Activated naive CD4-positive, alpha-beta T cell (primary cell): ENCODE measurements at places on chromosomes 7 and 10.

DNA sequence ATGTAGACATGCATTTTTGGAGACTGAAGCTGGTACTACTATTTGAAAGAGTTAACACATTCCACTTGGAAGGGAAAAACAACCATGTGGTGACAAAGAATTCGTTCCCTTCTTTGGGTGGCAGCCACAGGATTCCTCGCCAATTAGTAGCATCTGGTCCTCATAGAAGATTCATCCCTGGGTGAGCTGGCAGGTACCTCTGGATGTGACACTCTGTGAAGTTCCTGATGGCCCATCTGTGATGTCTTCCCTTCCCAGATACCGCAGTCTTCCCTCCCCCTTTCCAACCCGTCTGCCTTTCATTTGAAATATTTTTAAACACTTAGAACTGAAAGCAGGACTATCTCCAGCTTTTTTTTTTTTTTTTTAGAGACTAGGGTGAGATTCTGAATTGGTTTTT is 569.5 kb downstream of the TYW1 start:
- DNase-seq: no peak

GRCh38 chr10:11157292-11158076 is 139.8 kb downstream of the CELF2 start:
- no peak for DNase-seq

DNA sequence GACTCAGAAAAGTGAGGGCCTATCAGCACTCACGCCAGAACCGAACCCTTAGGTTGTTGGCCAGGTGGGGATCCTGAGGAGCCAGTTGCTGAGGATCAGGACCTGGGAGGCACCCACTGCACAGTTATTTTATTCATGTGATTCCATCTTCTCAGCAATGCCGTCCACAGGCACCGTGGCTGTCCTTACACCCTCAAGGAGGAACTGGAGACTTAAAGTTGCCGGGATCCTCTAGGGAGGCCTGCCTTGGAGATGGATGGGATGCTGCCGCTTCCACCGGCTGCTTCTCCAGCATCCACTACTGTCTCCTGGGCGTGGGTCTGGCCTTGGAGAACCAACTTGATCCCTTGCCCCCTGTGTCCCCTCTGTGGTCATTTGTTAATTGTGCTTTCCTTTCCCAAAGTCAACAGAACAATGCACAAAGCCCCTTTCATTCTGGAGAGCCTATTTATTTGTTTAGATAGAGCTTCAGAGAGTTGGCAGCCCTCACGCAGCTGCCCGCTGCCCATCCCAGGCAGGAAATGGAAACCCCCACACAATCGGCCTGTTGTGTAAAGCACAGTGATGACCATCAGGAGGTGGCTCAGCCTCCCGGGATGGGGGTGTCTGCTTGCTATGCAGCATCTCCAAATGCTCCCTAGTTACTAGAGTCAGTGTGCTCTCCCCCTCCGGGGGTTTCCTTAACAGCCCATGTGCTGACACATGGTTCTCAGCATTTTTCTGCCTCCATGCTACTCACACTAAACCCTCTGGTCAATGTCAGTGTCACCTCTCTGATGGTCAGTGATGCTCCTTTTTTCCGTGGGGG is 52.9 kb upstream of the IGFBP3 start:
- no peak for DNase-seq

DNA sequence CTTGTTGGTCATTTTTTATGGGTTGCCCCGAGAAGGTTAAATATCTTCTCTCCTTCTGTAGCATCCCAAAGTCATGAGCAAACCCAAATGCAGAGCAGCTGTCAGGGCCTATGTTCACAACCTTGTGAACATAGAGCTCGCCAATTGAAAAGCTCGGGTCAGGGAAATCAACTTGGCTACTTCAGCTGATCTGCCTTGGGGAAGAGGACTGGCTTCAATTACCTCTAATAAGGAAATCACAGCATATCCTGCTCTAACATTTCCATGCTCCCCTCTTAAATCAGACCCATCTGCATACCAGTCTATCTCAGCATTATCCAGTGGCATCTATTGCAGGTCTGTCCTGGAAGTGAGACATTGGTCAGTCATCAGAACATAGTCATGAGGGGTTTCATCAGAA is 105.6 kb downstream of the ANKRD26 start:
- no peak for DNase-seq

DNA sequence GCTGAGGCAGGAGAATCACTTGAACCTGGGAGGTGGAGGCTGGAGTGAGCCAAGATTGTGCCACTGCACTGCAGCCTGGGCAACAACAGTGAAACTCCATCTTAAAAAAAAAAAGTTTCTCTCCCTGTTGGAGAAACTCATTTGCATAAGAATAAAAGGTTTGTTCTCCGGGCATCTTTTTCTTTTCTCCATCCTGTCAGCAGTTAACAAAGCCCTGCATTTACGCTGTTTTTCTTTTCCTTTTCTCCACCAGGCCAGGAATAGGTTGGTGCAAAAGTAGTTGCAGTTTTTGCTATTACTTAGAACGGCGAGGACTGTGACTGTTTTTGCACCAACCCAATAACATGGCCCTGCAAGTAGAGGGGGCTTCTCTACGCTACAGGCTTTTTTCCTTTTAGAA is 9.5 kb upstream of the URGCP start:
- DNase-seq: no peak

DNA sequence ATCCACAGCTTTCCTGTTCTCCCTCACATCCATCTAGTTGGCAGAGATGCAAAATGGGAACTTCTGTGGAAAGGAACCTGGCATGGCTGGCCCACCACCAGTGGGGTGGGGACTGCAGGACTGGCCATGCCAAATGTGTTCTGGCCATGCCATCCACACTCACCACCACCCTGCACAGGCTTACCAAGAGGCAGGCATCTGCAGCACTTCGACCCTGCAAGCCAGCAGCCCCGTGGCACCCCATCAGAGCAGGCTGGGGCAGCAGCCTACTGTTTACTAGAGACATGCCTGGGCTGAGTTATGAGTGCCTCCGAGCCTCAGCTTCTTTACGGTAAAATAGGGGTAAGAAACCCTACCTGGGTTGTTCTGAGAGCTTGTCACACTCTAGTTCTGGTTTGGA is 313.1 kb downstream of the PLXNA4 start:
- no peak for DNase-seq

DNA sequence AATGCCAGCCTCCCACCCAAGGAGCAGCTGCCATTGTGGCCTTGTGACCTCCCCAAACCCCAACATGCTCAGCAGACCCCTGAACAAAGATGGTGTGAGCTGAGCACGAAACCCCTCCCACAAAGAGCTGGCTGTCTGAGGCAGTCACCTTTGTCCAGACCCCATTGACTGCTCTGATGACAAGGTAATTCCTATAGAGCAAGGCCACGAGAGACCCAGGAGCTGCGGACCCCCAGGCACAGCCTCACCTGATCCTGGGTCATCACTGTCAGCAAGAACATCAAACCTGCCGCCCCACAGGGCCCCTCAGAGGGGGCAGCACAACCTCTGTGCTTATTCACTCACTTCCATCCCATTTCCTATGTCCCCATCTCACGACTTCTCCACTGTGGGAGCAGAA is 102.6 kb downstream of the CPXM2 start:
- no peak for DNase-seq

DNA sequence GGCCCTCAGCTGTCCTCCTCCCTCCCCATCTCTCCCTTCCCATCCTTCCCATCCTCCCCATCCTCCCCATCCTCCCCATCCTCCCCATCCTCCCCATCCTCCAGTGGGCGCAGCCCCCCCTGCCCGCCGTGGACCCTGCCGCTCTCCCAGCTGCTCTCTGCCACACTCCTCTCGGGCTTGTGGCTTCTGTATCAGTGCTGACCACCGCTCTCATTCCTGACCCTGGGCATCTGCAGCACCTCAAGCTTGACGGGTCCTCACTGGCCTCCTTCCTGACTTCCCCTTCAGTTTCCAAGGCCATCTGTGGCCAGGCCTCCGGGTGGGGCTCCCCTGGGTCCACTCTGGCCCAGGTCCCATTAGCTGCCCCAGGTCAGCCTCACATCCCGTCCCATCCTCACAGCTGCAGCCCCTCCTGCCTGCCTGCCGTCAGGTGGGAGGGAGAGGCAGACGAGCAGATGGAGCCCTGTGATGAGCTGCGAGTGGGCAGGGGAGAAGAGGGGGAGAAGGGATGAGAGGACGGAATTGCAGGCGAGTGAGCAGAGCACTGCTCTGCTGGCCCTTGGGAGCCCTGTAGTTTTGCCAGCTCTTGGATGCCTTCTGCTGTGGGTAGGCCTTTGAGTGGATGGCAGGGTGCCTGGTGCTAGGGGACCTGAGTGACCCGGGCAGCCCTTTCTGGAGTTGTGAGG is 35.7 kb downstream of the LHPP start:
- no peak for DNase-seq

DNA sequence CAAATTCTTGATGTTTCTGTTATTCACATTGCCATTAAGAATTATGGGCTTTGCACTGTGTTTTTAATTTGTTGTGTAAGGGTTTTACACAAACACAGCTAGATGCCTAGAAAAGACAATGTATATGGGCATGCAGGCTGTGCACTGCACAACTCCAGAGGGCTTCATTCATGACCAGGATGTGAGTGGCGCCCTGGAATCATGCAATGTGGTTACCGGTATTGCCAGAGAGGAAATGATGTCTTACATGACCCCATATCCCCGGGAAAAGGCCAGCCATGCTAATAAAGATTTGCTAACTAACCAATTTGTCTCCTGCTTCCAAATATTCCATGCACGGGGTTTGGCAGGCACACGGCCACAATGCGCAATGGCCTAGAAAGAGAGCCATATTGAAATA is 16.9 kb downstream of the KCNMA1 start:
- no peak for DNase-seq

- DNase-seq: peak; percentile 25
Measured at GRCh38 chr10:72087969-72088888, at the start of gene SPOCK2. TSS of gene SPOCK2 (minus strand) at chr10:72088551. CDS start at chr10:72088328, 223 bp downstream.

DNA sequence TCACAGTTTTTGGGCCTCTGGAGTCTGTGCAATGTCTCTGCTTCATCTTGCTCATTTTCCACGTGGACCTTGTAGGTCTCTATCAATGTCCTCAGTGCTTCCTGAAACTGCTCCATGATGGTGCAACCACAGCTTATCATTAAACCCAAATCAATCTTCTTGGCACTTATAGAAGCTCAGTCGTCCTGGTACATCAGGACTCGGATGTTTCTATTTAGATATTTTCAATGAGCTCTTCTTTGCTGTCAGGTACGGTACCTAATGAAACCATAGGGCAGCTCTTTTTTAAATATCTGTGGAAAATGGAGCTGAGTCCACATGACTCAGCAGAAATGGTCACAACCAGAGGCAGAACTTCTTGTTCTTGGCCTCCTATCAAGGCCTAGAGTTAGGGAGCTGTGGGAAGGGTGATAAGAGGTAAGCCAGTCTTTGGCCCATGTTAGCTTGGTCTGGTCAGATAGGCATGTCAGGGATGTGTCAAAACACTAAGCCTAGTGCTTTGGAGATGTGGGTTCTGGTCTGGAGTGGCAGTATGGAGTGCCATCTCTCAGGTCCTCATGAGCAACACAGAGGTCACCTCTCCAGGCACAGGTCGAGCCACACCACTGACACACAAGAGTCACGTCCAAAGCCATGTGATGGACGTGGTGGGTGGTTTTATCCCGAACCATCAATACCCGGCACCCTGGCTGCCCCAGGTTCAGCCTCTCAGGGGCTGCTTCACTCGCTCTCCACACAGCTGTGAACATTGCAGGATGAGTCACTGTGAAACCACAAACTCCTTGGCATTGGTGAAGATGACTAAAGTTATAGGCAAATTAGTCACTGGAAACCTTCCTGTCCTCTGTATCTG is 87.0 kb downstream of the TBXAS1 start:
- no peak for DNase-seq

DNA sequence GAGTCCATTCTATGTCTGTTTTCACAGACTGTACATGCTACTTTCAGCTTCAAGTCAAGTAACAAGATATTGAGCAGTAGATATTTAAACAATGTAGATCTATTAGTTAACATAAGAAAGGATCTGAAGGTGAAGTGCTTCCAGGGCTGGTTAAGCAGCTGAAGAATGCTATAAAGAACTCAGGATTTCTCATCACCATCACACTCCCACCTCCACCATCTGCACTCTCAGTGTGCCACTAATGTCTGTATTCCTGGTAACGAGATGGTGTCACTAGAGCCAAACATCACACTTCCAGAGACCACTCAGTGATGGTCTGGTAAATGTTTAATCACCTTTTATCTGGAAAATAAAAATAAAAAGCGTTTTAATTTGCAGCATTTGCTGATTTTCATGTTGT is 224.0 kb upstream of the FERD3L start:
- no peak for DNase-seq

GRCh38 chr7:47579458-47579857 is 2.5 kb downstream of the TNS3 start:
- DNase-seq: no peak

- no peak for DNase-seq
Measured at GRCh38 chr7:48734695-48735406, 189.5 kb upstream of the CDC14C start.

DNA sequence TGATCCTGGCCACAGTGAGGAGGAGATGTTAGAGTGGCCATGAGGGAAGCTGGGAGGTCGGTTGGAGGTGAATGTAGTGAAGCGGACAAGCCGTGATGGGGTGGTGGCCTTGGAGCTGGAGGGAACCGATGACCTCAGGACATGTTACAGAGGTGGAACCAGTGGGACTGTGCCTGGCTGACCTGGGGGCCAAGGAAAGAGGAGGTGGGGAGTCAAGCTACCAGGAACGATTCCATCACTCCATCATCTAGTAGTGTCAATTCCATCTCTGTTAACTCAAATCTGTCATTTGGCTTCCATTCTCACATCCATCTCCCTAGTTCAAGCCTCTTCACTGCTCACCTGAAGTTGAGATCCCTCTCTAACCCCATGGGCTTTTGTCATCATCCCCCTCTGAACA is 102.4 kb upstream of the LYZL2 start:
- no peak for DNase-seq

- peak; percentile 40 for DNase-seq
Measured at GRCh38 chr7:141533149-141533949, 17.9 kb upstream of the AGK start.

GRCh38 chr7:131281266-131282048 is 46.2 kb upstream of the MKLN1 start:
- no peak for DNase-seq

DNA sequence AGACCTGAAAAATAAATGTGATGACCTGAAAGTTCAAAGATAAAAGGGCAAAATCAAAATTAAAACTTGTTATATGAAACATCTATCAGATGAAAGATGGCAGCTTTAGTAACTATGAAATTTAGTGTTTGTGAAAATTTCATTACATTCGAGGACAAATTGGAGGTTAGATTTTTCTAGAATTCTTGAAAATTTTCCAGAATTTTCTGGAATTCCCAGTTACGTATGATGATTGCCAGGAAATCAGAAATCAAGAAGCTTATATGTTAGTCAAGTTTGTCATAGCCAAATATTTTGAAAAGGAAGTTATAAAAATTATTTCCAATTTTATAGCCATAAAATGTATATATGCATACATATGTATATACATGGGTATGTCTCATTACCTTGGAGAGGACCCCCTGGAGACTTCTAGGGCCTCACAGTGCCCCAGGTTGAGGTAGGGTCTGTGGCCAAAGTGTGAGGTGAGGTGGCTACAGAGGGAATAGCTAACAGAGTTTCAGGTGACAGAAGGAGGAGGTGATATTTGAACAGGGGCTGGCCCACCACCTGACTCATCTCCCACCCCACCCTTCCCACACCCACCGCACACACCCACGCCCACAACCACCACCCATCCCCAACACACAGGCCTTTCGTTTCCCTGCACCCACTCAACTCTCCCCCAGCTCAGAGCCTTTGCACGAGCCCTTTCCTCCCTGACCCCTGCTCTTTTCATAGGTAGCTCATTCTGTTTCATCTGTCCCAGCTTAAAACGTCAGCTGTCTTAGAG is 21.5 kb downstream of the C10orf105 start:
- no peak for DNase-seq

GRCh38 chr7:99461221-99461620 is 4.7 kb downstream of the ATP5MF start:
- DNase-seq: no peak

GRCh38 chr7:138663725-138664710 is 37.1 kb downstream of the SVOPL start:
- peak; percentile 2 for DNase-seq
